Fibroblast of skin of back (primary cell): ENCODE measurements at places on chromosomes 2 and 18.

- no peak for DNase-seq
These were observed 83.4 kb upstream of the PELI1 start for GRCh38 chr2:64227603-64228125.

DNA sequence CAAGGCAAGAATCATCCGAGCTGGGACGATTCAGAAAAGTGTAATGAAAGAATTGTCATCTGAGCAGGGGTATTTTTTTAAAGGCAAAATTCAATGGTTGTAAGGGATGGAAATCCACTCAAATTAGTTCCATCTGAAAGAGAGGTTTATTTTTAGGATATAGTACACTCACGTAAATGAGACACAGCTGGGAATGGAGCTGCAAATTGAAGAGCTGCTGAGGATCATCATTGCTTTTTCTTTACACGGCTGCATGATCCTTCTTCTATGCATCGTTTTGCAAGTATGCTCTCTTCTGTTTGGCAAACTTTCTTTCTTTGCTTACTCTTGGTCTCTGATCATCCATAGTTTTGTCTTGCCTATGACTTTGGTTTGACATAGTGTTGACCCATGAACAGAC is 27.4 kb upstream of the CUL3 start:
- no peak for DNase-seq

- no peak for DNase-seq
These were observed 41.1 kb downstream of the C1QL2 start for GRCh38 chr2:119117408-119117807.

DNA sequence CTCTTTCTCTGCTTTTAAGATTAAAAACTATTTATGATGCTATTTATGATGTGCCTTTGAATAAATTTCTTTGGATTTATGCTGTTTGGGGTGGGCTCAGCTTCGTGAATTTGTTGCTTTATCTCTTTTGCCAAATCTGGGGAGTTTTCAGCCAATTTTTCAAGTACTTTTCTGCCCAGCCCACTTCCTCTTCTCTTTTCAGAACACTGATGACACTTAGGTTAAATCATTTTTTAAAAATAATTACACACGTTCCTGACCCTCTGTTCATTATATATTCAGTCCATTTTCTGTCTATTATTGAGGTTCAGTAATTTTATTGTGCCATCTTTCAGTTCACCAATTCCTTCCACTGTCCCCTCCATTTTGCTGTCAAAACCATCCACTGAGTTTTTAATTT is 14.8 kb upstream of the BCL2L11 start:
- DNase-seq: no peak

GRCh38 chr2:188440849-188441248 is 149.2 kb downstream of the GULP1 start:
- no peak for DNase-seq

- no peak for DNase-seq
These were observed 268.0 kb downstream of the GPD2 start for GRCh38 chr2:156704132-156704531.
